NCI-H1092 (cell line): ENCODE measurements at places on chromosomes 4 and X.

GRCh38 chr4:97593248-97593647 is 550.0 kb downstream of the STPG2 start:
- no peak for DNase-seq

GRCh38 chr4:17633600-17633999 is 19.2 kb downstream of the MED28 start:
- DNase-seq: no peak

DNA sequence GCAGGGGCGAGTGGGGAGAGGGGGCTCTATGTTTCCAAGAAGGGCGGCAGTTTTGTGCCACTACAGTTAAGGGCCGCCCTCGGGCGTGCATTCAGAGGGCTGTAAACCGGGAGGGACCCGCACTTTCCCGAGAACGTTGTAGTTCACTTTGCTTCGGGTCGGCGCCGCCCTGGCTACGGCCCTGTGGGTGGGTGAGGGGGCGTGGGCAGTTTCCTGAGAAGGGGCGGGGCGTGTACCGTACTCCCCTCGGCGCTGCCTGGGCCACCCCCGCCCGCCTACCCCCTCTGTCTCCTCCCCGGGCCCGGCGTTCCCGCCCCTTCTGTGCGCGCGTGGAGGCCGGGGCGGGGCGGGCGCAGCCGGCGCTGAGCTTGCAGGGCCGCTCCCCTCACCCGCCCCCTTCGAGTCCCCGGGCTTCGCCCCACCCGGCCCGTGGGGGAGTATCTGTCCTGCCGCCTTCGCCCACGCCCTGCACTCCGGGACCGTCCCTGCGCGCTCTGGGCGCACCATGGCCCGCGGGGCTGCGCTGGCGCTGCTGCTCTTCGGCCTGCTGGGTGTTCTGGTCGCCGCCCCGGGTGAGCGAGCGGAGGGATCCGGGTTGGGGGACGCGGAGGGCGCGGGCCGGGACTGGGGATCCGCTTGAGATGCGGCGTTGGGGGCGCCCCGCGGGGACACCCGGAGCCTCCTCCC is at the start of gene CD99:
TSS of gene CD99 (plus strand) at position 440 of the 687 bp plus-strand sequence. CDS start at position 506, 66 bp downstream.
- DNase-seq: no peak

DNA sequence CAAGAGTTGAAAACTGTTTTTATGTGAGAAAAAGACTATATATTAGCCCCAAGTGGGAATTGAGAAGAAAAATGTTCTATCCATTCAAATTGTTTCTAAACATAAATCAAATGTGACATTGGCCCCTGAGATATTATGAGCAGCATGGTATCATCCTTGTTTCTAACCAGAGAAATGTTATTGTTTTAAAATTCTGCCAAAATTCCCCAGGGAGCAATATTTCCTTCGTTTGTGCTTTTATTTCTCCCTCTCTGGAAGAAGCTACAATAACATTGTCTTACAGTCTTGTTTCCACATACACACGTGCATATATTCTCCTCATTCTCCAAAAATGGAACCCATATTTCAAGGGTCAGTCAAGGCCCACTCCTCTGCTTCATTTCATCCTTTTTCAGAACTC is 46.7 kb downstream of the MAGEB17 start:
- no peak for DNase-seq

DNA sequence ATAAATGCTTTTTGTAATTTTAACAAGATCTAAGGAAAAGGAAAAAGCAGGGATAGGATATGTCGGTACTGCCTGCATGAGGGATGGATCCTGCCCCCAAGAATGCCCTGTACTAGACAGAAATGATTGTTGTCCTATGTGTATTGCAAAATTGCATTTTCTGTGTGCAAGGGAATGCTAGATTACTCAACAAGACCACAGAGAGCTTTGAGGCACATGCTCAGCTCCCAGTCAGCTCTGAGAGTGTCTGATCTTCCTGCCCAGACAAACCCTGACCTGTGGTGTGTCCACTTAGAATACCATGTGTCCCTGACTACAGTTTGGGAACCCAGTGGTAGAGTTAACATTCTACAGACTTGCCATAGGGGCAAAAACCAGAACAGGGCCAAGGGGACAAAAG is 129.2 kb upstream of the PAK3 start:
- no peak for DNase-seq

DNA sequence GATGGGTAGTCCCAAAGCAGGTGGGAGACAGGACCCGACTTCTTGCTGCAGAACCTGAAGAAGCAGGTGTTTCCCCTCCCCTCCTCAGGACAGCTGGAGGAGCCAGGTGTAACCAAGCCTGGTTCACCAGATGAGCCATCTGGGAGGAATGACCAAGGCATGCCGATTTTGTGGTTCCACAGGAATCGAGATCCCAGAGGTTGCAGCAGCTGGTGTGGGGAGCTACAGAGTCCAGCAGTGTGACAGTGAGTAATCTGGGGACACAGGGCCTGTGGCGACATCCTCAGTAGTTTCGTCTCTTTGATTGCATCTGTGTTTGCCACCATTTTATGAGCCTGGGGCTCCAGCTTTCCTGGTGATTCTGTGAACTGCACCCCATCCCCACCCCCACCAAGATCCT is 2.6 kb upstream of the NDP start:
- DNase-seq: no peak

- DNase-seq: no peak
Observed at GRCh38 chrX:155876704-155877103, 4.4 kb upstream of the VAMP7 start.

DNA sequence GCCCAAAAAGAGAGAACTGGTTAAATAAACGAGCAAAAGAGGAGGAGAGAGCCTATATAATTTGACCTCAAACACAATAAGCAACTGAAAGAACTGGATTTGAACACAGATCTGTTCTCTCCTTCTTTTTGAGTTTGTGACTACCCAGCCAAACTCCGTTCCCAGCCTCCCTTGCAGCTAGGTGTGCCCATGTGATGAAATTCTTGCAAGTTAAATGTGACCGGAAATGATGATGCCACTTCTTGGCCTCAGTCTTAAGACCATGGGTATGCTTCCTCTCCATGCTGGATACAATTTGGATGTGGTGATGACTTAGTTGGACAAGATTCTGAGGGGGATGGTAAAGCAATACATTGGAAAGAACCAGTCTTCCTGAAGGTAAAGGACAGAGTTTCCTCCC is 204.1 kb downstream of the PTTG2 start:
- DNase-seq: no peak

- DNase-seq: no peak
Observed at GRCh38 chr4:159105761-159106243, 2.9 kb downstream of the RAPGEF2 start.

- DNase-seq: no peak
Observed at GRCh38 chr4:98625399-98625798, 33.0 kb downstream of the TSPAN5 start.
